Kidney (tissue), 22 donors: ENCODE measurements at places on chromosomes 13 and 19. TPM values are rescaled to one million over a fixed set of nuclear protein-coding genes. Genes with fewer than 3 reads are reported as not detected.

The CEACAM3 gene
- polyA plus RNA-seq: not detected

The DNAAF3 gene
- 5.1 TPM for polyA plus RNA-seq

The ZNF506 gene
- polyA plus RNA-seq: 7.4 TPM

The IZUMO4 gene
- polyA plus RNA-seq: 8.9 TPM

The ZSCAN4 gene
- polyA plus RNA-seq: not detected

GRCh38 chr13:23752111-23753001 is 136.8 kb downstream of the MIPEP start:
- no peak for DNase-seq

DNA sequence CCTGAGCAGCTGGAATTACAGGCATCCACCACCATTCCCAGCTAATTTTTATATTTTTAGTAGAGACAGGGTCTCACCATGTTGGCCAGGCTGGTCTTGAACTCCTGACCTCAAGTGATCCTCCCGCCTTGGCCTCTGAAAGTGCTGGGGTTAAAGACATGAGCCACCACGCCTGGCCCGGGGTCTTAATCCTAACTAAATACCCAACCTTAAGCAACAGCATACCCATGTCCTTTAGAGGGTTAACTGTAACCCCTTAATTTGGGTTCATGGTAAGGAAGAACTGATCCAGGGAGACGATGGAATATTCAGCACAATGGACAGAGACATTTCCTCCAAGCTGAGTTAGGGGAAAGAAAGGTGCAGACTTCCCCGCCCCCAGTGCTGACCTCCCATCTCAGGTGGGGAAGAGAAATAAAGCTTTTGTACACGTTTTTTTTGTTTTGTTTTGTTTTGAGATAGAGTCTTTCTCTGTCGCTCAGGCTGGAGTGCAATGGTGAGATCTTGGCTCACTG is 8.7 kb upstream of the GALP start:
- no peak for DNase-seq
